Thyroid gland (tissue), 4 donors: ENCODE measurements at places on chromosomes 7 and 10. TPM values are rescaled to one million over a fixed set of nuclear protein-coding genes. Genes with fewer than 3 reads are reported as not detected.

NPY4R2 gene
- total RNA-seq: not detected

NOS3 gene
- 5.2 TPM for total RNA-seq

NPSR1 gene
- total RNA-seq: not detected

AP1S1 gene
- total RNA-seq: 29.0 TPM

ADRB1 gene
- 0.89 TPM for total RNA-seq

DNA sequence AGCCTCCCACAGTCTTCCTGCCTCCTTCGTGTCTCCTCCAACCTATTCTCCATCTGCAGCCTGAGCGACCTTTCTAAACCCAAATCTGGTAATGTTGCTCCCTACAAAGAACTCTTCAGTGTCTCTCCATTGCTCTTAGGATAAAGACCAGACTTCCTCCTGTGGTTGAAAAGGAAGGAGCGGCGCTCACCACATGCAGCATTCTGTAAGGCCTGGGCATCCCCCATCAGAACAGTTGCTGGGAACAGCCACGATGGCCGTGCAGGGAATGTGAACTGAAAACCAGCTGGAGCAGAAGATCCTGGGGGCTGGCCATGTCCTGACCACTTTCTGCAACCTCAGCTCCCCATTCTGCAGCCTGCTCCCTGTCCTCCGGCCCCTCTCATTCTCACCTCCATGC, 237.8 kb upstream of the ZMIZ1 start:
- H3K36me3 ChIP-seq: no peaks in the 10 kb centered on the region
- H3K27ac ChIP-seq: no peak overlapping the region
- H3K4me3 ChIP-seq: no peak overlapping the region
- H3K27me3 ChIP-seq: no peaks in the 10 kb centered on the region
- DNase-seq: no peak
- H3K4me1 ChIP-seq: no peaks in the 10 kb centered on the region

DNA sequence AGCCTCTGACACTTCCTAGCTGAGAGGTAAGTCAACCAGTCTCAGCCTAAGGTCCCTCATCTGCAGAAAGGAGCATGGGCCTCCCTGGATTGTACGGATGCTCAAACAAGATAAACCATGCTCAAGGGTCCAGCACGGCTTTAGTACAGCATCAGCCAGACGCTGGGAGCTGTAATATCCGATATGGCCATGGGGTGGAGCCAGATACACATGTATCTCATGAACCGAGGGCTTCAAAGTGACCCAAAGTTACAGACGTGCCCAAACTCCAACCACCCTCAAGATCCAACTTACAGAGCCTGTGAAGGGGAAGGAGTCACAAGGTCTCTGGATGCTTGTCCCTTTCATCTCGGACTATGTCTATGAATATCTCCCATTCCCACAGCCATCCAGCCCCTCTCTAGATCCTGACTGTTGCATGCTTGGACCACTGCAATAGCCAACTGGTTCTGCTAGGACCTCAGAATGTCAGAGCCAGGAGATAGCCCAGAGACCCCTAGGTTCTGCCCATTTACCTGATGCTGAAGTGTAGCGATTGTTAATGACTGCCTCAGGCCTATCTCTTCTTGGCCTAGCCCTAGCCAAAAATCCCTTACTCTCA, 142.4 kb downstream of the SH3PXD2A start:
- H3K27ac ChIP-seq: no peak overlapping the region
- H3K4me3 ChIP-seq: no peak overlapping the region
- no peaks in the 10 kb centered on the region for H3K36me3 ChIP-seq
- H3K4me1 ChIP-seq: no peaks in the 10 kb centered on the region
- DNase-seq: peak; percentile 84

DNA sequence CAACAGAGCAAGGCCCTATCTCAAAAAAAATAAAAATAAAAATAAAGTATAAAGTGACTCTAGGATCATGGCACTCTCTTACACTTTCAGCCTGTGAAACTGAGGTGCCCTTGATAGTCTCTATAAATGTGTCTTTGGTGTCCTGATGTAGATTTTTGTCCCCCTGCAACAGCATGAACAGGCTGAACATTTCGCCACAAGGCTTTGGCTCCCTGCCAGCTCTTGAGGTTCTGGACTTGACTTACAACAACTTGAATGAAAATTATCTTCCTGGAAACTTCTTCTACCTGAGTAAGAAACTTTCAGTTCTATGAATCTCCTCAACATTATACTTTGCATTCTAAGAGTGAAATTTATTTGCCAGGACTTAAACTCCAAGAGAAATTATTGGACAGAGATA, 48.1 kb upstream of the BMS1 start:
- DNase-seq: peak; percentile 57
- H3K4me3 ChIP-seq: no peak overlapping the region
- H3K36me3 ChIP-seq: no peaks in the 10 kb centered on the region
- H3K27me3 ChIP-seq: no peaks in the 10 kb centered on the region
- no peaks in the 10 kb centered on the region for H3K4me1 ChIP-seq

- no peak overlapping the region for H3K4me3 ChIP-seq
- H3K27ac ChIP-seq: no peak overlapping the region
- H3K4me1 ChIP-seq: peaks cover 23% of the 10 kb centered on the region
- no peaks in the 10 kb centered on the region for H3K36me3 ChIP-seq
- no peak for DNase-seq
These were observed 132.2 kb downstream of the MAD1L1 start for GRCh38 chr7:2100278-2101208.

- no peak for DNase-seq
- no peak overlapping the region for H3K27ac ChIP-seq
- H3K4me1 ChIP-seq: no peaks in the 10 kb centered on the region
- no peak overlapping the region for H3K4me3 ChIP-seq
- H3K27me3 ChIP-seq: no peaks in the 10 kb centered on the region
- H3K36me3 ChIP-seq: no peaks in the 10 kb centered on the region
These were observed 19.8 kb upstream of the TOMM7 start for GRCh38 chr7:22842383-22842941.

GRCh38 chr7:6551016-6551511, at the start of gene GRID2IP:
TSS of gene GRID2IP (minus strand) at chr7:6551461. CDS start at chr7:6551436, 25 bp downstream.
- H3K27me3 ChIP-seq: no peaks in the 10 kb centered on the region
- DNase-seq: no peak
- no peak within 1 kb of the TSS for H3K4me3 ChIP-seq
- no peaks in the 10 kb centered on the region for H3K36me3 ChIP-seq

GRCh38 chr10:7942316-7942715, 112.2 kb upstream of the GATA3 start:
- H3K27me3 ChIP-seq: no peaks in the 10 kb centered on the region
- no peak overlapping the region for H3K4me3 ChIP-seq
- no peaks in the 10 kb centered on the region for H3K4me1 ChIP-seq
- no peak overlapping the region for H3K27ac ChIP-seq

DNA sequence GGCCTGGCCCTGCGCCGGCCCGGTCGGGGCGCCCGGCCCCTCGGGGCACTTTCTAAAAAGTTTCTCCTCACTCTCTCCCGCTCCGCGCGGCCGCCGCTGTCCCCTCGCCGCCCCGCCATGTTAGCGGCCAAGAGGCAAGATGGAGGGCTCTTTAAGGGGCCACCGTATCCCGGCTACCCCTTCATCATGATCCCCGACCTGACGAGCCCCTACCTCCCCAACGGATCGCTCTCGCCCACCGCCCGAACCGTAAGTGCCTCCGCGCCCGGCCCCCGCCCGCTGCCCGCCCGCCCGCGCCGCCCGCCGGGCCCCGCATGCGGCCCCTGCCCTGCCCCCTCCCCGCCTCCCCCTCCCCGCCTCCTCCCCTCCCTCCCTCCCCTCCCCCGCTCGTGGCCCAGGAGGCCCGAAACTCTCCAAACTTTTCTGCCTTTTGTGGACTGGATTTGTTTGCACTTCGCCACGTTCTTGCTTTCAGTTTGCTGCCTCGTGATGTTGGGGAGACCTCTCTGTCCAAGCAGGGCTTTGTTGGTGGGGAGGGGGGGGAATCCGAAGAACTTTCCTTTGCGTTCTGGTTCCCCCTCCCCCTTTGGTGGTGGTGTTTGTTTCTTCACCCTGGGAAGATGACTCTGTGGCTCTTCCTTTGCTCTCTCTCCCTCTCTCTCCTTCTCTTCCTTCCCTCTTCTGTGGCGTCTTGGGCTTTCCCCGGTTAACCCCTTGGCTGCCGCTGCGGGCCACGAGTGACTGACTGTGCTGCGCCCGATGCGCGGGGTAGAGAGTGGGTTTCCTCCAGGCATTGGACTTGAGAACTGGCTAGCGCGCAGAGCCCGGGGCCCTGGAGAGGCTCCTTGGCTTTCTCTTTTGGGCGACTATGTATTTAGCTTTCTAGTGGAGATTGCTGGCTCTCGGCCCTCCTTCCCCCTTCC, 1.6 kb downstream of the TCF7L2 start:
- no peaks in the 10 kb centered on the region for H3K27me3 ChIP-seq
- peaks cover 36% of the 10 kb centered on the region for H3K4me1 ChIP-seq
- peak overlapping the region; percentile 82 for H3K4me3 ChIP-seq
- H3K36me3 ChIP-seq: no peaks in the 10 kb centered on the region
- peak; percentile 57 for DNase-seq
